ENCODE measurements at places on chromosomes 13 and 19.

GRCh38 chr19:13981021-13981420 lies 25.1 kb downstream of the RFX1 start:
- DNase-seq, result no peak

- DNase-seq, result no peak
Observed at GRCh38 chr13:50889317-50889716, 20.3 kb upstream of the RNASEH2B start.

DNA sequence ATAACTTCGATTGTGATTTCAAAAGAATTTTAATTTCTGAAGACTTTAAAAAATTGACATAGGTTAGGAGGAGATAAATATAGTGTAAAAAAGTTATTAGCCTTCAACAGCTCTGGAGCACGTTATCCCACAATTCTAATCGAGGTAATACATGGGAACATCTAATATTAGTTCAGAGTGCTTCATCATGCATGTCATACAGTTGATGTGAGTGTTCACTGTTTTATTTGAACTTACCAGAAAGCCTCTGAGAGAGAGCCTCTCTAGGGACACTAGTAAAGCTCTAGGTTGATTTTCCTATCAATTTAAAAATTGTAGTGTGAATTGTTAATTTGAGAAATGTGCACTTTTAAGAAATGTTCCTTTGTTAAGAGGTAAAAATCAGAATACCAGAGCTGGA lies 140.4 kb downstream of the LMO7 start:
- DNase-seq, result no peak

GRCh38 chr19:13149628-13150186 lies 468 bp downstream of the STX10 start:
- DNase-seq, result no peak

DNA sequence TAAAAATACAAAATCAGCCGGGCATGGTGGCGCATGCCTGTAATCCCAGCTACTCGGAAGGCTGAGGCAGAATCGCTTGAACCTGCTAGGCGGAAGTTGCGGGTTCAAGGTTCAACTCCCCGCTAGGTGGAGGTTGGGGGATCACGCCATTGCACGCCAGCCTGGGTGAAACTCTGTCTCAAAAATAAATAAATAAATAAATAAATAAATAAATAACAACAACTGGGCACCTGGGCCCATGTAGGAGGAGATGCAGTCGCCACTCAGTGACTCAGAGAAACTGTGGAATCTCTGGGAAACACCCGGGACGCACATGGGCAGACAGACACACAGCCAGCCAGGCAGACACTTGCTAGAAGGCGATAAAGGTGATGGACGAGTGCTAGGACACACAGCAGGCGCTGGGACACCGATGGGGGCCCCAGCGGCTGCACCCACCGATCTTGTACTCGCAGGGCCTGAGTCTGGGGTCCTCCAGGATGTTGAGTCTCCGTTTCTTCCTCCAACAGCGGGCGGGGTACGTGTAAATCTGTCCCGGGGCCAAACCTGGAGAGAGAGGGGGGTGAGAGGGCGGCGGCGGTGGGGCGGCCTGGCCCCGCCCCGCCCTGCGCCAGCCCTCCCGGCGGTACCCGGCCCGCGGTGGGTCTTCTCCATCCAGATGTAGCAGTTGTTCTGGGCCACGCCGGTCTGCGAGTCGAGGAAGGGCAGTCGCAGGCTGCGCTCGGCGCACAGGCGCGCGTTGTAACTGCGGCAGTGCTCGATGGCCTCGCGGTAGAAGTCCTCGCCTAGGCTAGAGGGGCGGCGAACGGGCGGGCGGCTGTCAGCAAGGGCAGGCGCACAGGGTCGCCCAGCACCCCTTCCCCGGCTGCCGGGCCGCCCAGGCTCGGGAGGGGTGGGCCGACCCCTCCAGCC lies 1.8 kb downstream of the DPF1 start:
- DNase-seq, result no peak

- no peak for DNase-seq
Observed at GRCh38 chr19:6099033-6099432, 11.3 kb downstream of the RFX2 start.

- DNase-seq, result no peak
Observed at GRCh38 chr19:8638078-8638619, 7.7 kb downstream of the NFILZ start.

DNA sequence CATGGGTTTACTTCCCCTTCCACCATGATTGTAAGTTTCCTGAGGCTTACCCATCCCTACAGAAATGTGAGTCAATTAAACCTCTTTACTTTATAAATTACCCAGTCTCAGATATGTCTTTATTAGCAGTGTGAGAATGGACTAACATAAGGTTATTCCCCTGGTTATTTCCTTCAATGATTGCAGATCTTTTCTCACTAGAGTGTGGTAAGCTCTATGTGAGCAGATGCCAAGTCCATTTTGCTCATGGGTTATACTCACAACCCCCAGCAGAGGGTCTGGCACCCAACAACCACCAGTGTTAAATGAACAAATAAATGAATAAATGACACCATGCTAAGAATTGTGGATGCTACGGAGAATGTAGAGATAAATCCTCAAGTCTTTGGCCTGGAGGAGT lies 472.8 kb downstream of the LIG4 start:
- DNase-seq, result no peak

GRCh38 chr13:24011266-24011665 lies 114.0 kb upstream of the C1QTNF9B start:
- DNase-seq, result no peak

- DNase-seq, result no peak
Observed at GRCh38 chr19:4829001-4829712, 2.4 kb downstream of the TICAM1 start.

DNA sequence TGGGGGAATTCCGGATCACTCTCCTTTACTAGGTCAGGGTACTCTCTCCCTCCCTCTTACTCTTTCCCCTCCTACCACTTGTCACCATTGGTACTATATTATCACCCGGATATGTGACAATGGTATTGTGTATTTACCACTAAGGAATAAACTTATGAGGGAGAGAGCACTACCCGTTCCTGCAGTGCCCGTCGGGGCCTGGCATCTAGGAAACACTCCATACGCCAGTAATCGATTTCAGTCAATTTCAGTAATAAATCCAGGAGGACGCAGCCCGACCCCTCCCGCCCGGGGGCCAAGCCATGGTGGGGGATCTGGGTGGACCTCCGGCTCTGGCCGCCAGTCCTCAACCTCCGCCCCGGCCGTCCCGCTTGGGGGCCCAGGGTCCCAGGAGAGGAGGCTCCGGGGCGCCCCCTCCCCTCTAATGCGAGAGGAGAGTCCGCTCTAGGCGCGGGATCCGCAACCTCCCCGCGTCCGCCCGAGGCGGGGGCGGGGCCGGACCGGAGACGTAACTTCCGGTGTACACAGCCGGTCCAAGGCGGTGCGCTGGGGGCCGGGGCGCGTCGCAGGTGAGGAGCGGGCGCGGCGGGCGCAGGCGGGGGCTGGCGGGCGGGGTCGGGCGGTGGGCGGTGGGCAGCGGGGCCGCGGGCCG lies at the start of gene GARRE1:
TSS of gene GARRE1 (plus strand) at position 509 of the 652 bp plus-strand sequence. CDS start 45,920 bp downstream, outside the sequence.
- peak; percentile 74 for DNase-seq

GRCh38 chr19:54795758-54796157 lies 7.7 kb upstream of the KIR2DL4 start:
- no peak for DNase-seq

DNA sequence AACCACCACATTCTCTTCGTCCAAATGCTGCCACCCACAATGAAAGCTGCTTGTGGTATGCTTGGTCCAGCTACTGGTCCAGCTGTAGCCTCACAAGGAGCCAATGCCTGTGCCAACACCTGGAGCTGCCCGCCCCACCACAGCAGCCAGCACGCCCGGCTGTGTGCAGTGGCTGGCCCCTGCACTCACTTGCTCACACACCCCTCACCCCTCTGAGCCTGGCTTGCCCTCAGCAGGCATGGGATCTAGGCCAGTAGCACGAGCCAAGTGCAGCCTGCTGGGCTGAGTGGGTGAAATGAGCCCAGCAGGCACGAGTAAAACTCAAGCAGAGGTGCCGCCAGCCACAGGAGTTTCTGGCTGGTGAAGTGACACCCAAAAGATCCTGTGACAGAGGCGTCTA lies 2096.4 kb upstream of the PCDH20 start:
- DNase-seq, result no peak

Measured in T-helper 2 cell (primary cell).